NCI-H510A (cell line): ENCODE measurements at places on chromosomes 1 and 21.

- no peak for DNase-seq
Observed at GRCh38 chr1:41983451-41983850, 64.7 kb upstream of the HIVEP3 start.

- DNase-seq, result no peak
Observed at GRCh38 chr1:169568497-169568896, 17.8 kb downstream of the F5 start.

DNA sequence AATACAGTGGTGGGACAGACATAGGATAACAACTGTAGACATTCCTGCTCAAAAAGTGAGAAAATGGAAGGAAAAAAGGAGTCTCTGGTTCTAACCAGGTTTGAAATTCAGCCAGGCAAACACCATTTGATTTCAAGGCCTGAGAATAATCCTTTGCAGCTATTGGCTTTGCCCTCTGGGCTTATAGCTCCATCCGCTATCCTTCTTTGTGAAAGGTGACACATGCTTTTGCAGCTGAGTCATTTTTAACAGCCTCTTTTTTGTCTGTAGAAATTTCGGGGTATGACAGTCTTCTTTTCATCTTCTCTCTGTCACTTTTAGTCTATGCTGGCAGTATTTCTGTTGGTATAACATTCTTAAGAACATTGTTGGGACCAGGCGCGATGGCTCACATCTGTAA, 16.2 kb downstream of the SDHC start:
- no peak for DNase-seq

- no peak for DNase-seq
Observed at GRCh38 chr1:10204003-10204642, 6.2 kb upstream of the KIF1B start.

DNA sequence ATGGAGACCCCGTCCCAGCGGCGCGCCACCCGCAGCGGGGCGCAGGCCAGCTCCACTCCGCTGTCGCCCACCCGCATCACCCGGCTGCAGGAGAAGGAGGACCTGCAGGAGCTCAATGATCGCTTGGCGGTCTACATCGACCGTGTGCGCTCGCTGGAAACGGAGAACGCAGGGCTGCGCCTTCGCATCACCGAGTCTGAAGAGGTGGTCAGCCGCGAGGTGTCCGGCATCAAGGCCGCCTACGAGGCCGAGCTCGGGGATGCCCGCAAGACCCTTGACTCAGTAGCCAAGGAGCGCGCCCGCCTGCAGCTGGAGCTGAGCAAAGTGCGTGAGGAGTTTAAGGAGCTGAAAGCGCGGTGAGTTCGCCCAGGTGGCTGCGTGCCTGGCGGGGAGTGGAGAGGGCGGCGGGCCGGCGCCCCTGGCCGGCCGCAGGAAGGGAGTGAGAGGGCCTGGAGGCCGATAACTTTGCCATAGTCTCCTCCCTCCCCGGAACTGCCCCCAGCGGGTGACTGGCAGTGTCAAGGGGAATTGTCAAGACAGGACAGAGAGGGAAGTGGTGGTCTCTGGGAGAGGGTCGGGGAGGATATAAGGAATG, 505 bp downstream of the LMNA start:
- no peak for DNase-seq

DNA sequence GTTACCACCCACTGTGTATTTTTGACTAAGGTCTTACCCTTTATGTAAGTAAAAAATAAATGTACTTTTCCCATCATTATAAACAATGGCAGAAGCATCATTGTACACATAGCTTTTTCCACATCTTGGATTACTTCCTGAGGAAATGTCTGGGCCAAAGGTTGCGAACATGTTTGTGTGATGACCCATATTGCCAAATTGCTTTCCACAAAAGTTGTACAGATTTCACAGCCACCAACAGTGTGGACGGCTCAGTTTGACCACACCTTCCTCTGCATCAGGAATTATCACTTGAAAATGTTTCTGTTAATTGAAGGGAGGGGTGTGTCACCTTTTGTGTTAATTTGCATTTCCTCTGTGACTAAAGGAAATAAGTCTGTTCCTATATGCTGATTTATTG, 25.7 kb downstream of the AKNAD1 start:
- DNase-seq, result no peak

GRCh38 chr1:32413507-32414185, 19.4 kb upstream of the BSDC1 start:
- no peak for DNase-seq

DNA sequence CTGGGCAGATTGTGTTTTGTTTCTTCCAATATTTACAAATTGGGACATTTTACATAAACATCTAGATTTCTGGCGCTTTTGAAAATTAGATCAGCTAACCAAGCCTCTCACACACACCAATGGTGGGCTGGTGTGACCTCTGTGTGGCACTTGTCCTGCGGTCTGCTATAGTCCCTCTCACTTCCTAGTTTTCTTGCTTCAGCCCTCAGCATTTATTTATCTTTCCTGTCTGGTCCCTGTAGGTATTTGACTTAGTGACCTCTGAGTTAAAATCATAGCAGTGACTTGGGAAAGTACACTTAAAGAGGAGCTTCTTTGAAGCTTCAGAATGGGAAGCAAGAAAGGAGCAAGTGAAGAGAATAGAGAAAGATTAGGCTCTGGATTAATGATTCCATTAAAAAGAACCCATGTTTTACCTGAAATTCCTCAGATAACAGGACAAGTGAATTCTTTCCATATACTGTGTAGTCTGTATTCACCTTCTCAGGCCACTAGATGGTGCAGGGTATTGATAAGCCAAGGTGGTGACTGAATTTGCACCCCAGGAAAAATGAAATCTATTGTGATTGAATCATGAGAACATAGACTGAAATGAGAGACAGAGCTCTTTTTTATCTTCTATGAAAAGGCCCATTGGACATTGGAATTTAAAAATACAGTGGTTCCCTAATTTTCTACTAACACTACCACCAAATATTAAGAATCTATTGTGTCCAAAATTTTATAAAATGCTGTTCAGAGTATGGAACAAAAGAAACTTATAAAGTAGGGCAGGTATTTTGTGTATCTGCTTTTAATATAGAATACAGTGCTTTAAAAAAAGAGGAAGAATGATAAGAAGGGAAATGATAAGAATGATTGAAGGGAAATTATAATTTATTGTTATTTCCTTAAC, 7.1 kb upstream of the DIPK1A start:
- DNase-seq, result no peak

DNA sequence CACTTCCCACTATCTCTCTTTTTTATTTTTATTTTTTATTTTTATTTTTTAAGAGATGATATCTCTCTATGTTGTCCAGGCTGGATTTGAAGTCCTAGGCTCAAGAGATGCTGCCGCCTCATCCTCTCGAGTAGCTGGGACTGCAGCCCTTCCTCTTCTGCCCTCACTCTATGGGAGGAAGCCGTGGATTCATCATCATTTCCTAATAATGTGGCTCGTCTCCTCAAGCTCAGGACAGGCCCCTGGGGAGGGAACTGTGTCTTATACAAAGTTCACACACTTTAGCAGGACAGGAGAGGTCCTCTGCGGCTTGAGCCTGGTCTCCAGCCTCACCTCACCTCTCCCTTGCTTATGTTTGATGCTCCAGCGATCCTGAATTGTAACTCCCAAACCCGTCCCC, 16.5 kb upstream of the IFFO2 start:
- DNase-seq, result no peak

GRCh38 chr1:25774921-25775771, 24.8 kb upstream of the SELENON start:
- no peak for DNase-seq

DNA sequence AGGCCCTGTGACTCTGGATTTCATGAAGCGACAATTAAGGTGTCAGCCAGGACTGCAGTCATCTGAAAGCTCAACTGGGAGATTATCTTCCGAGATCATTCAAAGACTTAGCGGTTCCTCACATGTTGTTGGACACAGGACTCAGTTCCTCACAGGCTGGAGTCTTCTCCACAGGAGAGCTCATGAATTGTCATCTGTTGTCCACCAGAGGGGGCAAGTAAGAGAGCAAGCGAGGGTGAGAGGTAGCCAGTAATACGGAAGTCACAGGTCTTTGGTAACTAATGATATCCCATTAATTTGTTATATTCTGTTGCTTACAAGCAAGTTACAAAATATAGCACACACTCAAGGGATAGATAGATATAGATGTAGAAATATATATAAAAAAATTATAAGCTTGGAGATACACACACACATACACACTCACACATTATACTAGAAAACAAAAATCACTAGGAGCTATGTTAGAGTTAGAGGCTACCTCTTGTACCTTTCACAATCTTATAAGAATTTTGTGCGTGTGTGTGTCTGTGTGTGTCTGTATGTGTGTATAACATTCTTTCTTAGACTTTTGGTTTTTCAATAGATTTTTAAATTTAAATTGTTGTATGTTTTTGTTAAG, 1695.3 kb downstream of the BRINP3 start:
- DNase-seq, result no peak

DNA sequence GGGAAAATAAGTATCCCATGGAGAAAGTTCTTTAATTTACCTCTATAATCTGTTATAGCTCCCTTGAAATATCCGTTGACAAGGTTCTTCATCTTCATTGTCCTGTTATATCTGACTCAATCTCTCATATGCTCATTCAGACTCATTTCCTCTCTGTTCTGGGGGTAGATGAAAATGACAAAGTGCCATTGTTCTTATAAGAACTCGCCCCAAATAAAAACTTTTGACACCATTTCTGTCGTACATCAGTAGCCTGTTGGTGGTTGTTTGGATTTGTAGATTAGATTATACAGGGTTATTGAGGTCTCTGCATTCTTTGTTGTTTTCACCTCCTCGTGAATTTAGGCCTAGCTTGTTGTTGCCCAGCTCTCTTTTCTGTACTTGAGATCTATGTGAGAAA, 55.2 kb upstream of the IPO9 start:
- DNase-seq, result no peak

- no peak for DNase-seq
Observed at GRCh38 chr1:91784191-91784590, 101.8 kb downstream of the TGFBR3 start.
